ENCODE measurements at places on chromosomes 4 and X.

DNA sequence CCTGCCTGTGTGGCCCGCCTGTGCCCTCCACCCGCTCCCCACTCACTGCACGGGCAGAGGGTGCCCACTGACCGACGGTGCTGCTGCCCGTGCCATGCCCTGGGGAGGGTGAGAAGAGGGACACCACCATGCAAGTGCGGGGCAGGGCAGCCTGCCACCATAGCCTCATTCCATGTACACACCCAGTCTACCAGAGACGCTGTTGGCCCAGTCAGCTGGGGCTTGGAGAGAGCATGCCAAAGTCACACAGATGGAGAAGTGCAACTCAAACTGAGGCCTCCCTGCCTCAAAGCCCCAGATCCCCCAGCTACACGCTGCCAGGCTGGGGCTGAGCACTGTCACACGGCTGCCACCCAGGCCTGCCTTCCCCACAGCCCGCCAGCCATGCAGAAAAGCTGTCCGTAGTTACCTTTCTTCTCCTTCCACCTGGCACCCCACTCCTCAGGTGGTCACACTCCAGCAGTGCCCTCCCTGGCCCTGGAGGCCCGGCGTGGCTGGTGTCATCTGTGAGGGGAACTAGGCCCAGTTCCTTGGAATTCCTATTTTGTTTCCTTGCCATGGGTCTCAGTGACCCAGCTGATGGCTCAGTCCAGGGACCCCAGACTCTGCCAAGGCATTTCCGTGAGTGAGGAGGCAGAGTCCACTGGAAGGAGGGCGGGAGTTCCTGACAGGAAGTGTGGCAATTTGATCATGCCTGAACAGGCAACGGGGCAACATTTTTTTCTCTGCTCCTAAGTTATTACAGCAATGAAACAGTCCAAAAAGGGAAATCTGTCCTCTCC lies at the start of gene SLC2A9:
Gene SLC2A9, minus strand, starts transcription at position 627 of the 782 bp plus-strand sequence. Its CDS starts 68 bp downstream, at position 559.
- DNase-seq = no peak

DNA sequence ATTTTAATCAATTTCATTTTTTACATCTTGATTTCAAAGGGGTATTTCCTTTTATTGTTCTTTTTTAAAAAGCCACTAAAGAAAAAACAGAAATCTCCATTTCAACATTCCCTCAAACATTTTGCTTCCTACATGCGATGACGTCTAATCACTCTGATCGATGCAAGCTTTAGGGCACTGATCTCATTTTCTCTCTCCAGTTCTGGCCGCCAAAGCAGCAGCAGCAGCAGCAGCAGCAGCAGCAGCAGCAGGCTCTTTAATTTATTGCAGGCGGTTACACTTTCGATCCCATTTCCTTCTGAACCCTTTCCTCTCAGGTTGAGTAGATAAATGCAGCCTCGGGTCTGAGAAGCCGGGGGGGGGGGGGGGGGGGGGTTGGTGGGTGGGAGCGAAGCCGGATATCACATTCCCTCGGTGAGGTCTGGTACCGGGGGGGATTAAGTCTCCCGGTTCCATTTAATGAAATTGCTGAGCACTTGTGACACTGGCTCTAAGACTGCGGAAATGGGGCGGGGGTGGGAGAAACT lies 3.4 kb upstream of the PCDH7 start:
- no peak for DNase-seq

GRCh38 chr4:7908668-7909067 lies 31.0 kb downstream of the AFAP1 start:
- DNase-seq = no peak

GRCh38 chr4:137065311-137065710 lies 467.0 kb downstream of the PCDH18 start:
- DNase-seq = no peak

DNA sequence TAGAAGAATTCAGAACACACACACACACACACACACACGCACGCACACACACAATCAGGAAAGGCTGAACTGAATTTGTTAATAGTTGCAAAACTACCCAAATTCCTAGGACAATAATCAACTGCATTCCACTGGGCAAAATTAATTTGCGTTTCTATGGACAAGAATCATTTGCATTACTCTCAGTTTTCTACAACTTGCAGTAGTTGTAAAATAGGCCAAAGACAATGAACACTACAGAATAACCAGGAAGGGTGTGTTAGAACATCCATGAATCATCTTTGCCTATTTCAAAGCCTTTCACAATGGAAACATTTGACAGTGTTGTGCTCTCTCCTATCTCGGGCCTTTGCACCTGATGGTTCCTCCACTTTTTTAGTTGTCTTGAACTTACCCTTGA lies 77.1 kb upstream of the IGFBP7 start:
- DNase-seq = no peak

GRCh38 chrX:37594755-37595382 lies 23.4 kb downstream of the LANCL3 start:
- no peak for DNase-seq

- peak; percentile 36 for DNase-seq
These were observed at the start of gene VAMP7 for GRCh38 chrX:155881158-155881993. Gene VAMP7, plus strand, starts transcription at chrX:155881345. Its CDS starts 8,122 bp downstream, at chrX:155889467.

DNA sequence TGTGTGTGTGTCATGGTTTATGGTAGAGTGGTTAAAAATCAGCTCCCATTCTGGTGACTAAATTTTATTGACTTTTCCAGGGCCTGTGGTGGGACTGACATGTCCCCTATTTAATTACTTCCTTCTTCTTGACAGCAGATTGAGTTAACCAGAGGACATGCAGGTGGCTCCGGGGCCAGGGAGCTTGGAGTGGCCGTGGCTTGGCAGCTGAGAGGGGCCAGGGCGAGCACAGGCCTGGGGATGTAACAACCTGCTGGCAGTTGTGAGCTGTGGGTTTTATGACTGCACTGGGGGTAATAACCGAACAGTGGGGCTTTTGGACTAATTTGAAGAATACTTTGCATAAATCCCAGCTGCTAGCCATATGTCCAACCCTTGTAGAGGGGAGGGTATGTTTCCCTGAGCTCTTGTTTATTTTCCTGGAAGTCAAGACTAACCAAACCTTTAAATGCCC lies 186.0 kb downstream of the MID1IP1 start:
- no peak for DNase-seq

- no peak for DNase-seq
These were observed 56.4 kb downstream of the SLC2A9 start for GRCh38 chr4:9964879-9965278.

DNA sequence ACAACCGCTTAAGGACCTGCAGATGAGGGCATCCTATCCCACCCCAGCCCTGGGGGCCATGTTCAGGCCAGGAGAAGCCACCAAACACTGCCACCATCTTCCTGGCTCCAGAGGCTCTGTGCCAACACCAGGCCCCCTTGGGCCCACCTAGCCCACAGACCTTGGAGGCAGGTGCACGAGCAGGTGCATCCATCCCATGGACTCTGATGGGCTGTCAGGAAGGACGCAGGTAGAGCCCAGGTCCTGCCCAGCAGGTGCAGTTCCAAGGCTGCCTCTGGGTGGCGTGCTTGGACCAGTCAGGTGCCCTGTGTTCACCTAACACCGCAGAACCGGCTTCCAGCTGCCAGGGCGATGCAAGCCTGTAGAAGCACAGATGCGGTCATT lies 22.8 kb upstream of the PDE6B start:
- DNase-seq = peak; percentile 43

GRCh38 chr4:139675651-139676050 lies 10.0 kb downstream of the MGST2 start:
- no peak for DNase-seq

- DNase-seq = no peak
These were observed 3.4 kb downstream of the SORCS2 start for GRCh38 chr4:7195546-7196287.

DNA sequence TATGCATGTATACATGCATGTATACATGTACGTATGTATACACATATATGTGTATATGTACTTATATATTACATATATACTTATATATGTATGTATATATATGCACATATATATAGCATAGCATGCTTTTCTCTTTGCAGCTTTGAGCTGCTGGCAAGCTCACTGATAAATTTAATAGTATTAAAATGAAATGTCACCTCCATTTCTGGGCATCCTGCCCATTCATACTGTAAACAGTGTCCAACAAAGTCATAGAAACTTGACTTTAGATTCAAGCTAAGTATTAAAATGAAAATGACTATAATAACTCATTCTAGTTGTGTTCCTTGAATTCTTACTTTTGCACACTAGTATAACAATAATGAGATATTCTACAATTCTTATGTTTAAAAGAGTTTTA lies 163.7 kb downstream of the CFAP47 start:
- no peak for DNase-seq

GRCh38 chr4:126396703-126397102 lies 1081.9 kb downstream of the FAT4 start:
- no peak for DNase-seq

DNA sequence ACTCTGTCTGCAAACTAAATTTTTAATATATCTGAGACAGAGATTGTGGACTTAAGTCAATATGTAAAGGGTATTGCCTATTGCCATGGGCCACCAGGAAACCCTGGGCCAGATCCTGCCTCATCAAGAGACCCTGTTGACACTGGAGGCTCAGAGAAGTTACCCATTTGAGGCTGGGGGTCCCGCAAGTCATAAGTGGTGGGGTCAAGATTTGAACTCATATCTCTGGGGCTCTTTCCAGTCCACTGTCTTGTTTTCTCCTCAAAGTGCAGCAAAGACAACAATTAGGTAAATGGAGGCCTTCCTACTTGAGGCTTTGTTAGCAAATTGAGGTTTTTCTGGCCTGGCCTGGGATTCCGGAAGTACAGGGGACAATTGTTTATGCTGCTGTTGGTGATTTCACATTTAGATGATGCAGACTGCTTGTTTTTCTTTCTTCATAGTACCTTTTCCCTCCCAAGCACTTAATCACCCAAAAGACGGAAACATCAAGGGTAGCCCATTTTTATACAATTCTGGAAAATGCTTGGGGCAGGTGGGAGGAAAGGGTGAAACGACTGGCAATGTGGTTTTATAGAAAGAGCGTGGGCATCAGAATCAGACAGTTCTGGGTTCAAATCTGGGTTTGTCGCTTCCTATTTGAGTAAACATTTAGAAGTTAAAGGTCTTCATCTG lies 160.0 kb downstream of the SMIM20 start:
- DNase-seq = no peak
